ENCODE measurements at places on chromosomes 11 and 22.

DNA sequence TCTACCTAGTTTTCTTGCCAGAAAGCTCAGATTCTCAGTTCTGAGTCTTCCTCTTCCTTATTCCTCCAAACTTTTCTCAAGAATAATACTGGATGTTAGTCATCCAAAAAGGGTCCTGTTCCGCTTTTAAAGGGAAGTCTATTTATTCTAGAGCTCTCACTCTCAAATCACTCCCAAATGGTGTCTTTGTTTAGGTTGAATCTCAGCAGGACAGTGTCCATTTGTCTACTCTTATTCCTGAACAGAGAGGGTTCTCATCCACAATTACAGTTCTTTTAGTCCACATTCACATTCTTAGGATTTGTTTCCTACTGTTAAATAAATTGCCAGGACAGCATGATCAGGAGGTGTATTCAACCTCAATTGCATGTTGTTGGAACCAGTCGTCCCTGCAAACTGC, 61.3 kb downstream of the MUC15 start:
- DNase-seq = no peak

GRCh38 chr11:72429626-72430025, 4.7 kb downstream of the CLPB start:
- no peak for DNase-seq

GRCh38 chr11:30578406-30578805, 7.7 kb downstream of the MPPED2 start:
- DNase-seq = no peak

- DNase-seq = no peak
Measured at GRCh38 chr11:72352859-72353551, 81.3 kb downstream of the CLPB start.

DNA sequence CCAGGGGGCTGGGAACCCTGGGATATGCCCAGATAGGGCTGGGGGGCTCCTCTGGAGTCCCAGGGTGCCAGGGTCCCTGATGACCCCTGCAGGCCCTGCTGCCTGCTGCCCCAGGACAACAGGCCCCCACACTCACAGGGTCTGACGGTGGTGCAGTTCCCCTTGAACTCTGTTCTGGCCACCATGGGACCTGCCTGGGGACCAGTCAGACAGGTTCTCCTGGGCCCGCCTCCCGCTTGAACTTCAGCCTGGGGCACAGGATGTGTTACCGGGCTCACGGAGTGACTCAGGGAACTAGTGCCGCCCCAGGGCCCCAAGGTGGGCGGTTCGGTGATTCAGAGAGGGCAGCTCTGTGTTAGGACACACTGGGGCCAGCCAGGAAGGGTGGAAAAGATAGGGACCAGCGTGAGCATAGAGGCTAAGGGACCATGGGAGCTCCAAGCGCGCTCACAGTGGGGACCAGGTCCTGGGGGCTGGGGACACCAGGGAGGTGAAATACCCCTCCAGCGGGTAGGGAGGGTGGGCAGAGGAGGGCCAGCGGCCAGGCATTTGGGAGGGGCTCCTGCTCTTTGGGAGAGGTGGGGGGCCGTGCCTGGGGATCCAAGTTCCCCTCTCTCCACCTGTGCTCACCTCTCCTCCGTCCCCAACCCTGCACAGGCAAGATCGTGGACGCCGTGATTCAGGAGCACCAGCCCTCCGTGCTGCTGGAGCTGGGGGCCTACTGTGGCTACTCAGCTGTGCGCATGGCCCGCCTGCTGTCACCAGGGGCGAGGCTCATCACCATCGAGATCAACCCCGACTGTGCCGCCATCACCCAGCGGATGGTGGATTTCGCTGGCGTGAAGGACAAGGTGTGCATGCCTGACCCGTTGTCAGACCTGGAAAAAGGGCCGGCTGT, 21.5 kb upstream of the TXNRD2 start:
- DNase-seq = no peak

DNA sequence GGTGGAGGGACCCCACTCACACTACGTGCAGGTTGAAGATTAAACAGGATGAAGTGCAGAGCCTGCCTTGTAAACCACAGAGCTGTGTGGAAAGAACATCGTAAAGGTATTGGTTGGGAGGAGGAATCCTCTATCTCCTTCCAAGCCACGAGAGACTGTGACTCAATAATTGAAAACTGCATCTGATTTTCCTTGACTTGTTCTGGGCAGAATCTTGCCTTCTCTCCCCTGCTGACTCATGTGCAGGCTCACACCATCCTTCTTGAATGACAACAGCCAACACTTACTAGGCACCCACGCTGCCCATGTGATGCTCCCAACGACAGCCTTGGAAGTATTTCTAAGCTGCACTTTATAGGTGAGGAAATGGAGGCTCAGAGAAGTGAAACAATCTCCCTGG, 563.0 kb downstream of the MIAT start:
- no peak for DNase-seq

DNA sequence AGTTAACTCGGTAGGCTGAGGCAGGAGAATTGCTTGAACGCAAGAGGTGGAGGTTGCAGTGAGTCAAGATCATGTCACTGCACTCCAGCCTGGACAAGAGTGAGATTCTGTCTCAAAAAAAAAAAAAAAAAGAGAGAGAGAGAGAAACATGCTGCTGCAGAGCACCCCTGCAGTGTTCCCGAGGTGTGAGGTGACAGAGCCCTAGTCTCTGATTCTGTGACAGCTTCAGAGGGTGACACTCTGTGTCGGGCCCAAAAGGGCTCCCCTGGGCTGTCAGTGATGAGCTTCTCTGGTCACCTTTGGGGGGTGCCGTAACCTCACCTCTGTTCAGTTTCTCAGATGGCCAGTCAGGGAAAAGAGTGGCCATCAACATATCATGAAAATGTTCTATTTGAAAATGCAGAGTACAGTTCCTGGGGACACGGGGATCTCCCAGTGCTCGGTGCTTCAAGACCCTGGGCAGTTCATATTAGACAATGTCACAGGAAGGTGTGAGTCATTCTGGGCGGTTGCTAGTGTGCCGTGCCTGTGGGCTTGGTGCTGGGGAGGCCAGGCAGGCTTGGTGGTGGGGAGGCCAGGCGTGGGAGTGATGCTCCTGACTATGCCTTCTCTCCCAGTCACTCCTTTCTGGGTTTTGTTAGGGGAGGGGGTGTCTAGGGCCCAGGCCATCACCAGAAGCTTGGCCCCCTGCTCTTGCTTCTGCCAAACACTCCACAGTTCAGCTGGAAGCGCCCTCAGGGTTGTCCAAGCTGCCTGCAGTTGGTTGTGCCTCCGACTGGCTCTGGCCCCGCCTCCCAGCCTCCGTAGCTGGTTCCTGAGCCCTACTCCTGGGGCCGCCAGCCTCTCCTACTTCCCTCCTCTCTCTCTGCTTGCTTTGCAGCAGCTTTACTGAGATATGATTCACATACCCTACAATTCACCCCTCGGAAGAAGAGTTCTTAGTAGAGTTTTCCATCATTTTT, 52.5 kb upstream of the CLDN5 start:
- no peak for DNase-seq

GRCh38 chr11:35115688-35116030, 23.3 kb upstream of the CD44 start:
- no peak for DNase-seq

GRCh38 chr22:43364169-43364435, 20.9 kb upstream of the SCUBE1 start:
- DNase-seq = no peak

All from NCI-H2081 treated with DMSO at 0.1 percent for 48 hours (cell line).